ENCODE measurements at places on chromosomes 4 and X.
A peak's percentile ranks its signal among the peaks of the same experiment; 100 is the strongest.

- DNase-seq, result no peak
These were observed 142.9 kb downstream of the PCDH7 start for GRCh38 chr4:30863021-30863420.

GRCh38 chr4:94558392-94558904 lies 106.7 kb downstream of the PDLIM5 start:
- DNase-seq, result no peak

DNA sequence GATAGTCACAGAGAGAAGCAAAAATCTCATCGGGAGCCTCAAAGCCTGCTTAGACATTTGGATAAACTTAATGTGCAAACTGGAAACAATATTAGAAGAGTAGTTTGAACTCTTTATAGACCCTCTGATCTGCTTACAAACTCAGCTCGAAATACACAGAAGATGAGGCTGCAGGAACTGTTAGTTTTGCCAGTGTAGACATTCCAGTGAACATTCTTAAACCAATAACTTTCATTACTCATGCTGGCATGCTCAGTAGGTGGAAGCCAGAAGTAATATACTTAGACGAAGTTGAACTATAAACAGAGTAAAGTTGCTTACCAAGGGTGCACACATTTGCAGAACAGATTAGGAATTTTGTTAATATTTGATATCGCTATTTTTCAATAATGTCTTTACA lies 303.5 kb downstream of the ANKRD50 start:
- no peak for DNase-seq

GRCh38 chr4:184415071-184415470 lies 59.3 kb downstream of the IRF2 start:
- DNase-seq, result peak; percentile 8

DNA sequence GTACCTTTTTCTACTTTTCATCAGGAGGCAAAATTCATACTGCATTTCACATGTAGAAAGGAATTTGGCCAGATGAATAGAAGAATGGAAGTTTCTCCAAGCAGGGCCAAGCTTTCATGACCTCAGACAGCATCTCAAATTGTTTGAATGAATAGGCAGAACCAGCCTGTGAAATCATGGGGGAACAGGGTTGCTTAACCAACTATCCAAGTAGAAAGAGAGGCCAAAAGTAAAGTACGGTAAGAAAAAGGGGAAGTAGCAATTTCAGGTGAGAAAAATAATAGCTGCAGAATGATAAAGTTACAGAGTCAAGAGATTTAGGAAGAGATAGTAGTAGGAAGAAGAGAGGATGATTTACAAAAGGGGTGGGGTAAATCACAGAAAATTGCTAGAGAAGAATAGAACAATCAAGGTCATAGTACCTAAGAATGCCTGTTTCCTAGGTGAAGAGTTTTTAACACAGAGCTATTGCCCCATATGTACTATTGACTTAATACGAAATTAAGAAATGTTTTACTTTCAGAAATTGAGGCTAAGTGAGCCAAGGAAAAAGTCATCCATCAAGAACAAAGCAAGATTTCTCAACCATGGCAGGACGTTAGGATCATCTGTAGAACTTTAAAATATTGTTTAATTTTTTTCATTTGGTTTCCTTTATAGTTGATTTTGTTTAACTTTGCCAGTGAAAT lies 177.1 kb upstream of the TET2 start:
- DNase-seq, result no peak

GRCh38 chr4:135120195-135120594 lies 918.6 kb upstream of the PABPC4L start:
- DNase-seq, result no peak

GRCh38 chrX:72110051-72110875 lies 21.5 kb downstream of the RTL5 start:
- no peak for DNase-seq
